Astrocyte of the spinal cord (primary cell): ENCODE measurements at places on chromosomes 12 and 14.

GRCh38 chr14:65972891-65973290 is 513.3 kb upstream of the CCDC196 start:
- DNase-seq, result peak; percentile 2

GRCh38 chr12:5864972-5865371 is 80.1 kb downstream of the ANO2 start:
- DNase-seq, result no peak

GRCh38 chr12:9745199-9745598 is 12.3 kb upstream of the CLECL1 start:
- no peak for DNase-seq

- DNase-seq, result no peak
Measured at GRCh38 chr14:104107101-104107581, 21.6 kb downstream of the ASPG start.

DNA sequence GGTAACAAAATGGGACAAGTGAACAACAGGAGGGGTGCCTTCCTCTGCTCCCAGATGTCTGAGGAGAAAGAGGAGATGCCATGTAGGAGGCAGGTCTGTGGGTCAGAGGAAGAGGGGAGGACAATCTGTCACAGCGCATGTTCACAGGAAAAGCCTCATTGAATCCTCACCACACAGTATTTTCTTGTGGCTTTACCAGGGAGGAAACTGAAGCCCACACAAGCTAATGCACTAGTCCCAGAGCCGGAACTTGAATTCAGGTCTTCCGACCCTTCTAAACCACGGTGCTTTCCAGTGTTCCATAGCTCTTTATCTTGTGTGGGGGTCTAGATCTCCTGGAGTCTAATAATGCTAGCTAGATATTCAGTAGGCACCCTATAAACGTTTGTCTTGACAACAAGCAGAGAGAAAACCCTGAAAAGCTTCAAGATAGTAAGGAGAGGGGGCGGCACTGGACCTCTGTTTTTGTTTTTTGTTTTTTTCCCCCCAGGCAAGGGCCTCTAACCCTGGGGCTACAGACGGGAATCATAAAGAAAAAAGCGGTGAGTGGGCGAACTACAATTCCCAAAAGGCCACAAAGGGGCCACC is 371 bp upstream of the SHMT2 start:
- peak; percentile 13 for DNase-seq

GRCh38 chr12:24772813-24773212 is 176.1 kb downstream of the BCAT1 start:
- DNase-seq, result no peak

GRCh38 chr12:85580562-85581168 is 255.5 kb downstream of the RASSF9 start:
- no peak for DNase-seq

GRCh38 chr12:100494538-100494937 is 20.9 kb downstream of the NR1H4 start:
- no peak for DNase-seq
